ENCODE measurements at places on chromosomes 3 and 15.
A peak's percentile ranks its signal among the peaks of the same experiment; 100 is the strongest.

GRCh38 chr15:57540211-57540610 is 51.5 kb upstream of the MYZAP start:
- DNase-seq: no peak

DNA sequence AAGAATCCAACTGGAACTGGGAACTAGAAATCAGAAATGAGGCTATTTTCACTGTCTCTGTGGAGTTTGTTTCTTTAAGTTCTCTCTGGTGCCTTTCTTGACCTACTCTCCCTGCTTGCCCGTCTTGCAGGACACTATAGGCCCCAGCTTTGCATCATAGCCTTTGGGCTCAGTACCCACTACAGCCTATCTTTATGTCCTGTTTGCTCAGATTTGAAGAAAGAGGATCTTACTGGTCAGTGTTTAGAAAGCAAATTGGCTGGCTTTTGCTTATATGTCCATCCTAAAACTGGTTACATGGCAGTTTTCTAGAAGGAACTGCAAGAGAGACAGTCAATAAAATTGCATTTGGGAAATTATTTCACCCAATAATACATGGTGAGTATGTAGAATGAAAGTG is 231.8 kb upstream of the TBL1XR1 start:
- DNase-seq: no peak

DNA sequence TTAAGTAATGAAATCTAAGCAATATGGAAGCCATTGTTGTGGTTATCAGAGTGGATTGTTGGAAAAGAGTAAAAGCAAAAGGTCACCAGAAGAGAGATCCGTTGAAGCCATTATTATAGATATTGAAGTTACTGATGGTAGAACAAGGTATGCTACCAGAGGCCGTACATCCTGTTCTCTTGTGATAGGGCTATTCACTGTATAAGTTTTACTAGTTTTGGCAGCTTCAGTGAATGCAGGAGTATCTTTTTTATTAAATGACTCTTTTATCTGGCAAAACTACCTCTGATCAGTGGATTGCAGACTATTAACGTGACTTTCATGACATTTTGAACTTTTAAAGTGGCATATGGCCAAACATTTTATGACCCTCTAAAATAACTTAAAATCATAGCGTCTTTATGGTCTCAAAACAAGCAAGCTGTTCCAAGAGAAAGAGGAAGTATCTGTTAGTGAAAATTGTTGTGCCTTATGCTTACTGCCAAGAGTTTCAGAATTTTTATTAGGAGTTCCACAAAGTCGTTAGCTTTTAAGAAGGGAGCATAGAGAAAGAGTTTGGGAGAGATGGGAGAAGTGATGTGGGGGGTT is 102.9 kb downstream of the LRRC49 start:
- DNase-seq: no peak

GRCh38 chr15:77503764-77504163 is 83.1 kb downstream of the HMG20A start:
- DNase-seq: no peak

DNA sequence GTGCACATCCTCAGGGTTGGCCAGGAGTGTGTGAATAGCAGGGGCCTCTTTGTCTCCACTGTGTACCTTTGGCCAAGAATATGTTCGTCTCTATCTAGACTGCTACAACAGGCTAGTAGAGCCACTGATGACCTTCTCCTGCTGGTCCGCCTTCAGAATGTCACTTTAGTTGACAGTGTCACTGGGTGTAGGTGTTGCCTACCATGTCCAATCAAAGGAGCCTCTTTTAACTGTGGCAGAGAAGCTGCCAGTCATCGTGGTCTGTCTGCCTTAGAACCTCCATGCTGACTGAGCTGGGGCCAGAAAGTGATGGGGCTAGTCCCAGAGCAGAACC is 40.1 kb downstream of the OXSR1 start:
- DNase-seq: peak; percentile 41

DNA sequence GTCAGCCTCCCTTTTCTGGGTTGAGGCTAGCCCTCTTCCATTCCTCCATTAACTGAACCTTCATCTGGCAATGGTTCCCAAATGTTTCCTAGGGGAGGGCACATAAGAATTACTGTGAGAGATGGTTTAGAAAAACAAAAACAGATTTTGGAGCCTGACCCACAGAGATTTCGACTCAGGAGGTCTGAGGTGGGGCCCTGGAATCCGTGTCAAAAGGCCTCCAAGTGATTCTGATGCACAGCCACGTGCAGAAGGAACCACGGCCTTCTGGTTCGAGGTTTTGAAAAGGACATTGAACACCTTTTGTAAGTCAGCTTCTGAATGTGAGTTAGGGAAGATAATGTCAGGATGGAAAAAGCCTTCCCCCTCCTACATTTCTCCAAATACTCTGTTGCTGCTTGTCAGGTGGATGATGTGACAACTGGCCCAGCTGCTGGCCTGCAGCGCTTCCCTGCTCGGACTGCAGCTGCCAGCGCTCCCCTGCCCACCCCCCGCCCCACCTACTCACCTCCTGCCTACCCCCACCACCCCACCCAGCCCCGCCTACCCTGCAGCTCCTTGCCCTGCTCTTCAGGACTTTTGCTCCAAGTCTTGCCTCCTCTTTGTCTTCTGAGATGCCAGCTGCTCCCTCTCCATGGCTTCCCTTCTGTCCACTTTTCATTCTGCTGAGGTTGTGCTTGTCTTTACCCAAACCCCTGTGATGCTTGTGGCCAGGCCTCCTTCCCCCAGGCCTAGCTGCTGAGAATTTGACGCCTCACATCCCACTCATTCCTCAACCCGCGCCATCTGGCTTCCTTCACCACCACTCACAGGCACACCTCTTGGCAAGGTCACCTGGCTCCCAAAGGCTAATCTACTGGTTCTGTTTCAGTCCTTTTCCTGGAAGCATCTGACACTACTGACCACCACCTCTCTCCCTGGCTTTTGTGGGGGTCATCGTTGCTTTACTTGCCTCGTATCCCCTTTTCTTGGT is 6.6 kb downstream of the EHD4 start:
- DNase-seq: peak; percentile 19

GRCh38 chr15:24223739-24224138 is 451.8 kb upstream of the NPAP1 start:
- no peak for DNase-seq

GRCh38 chr3:14543446-14543845 is 3.3 kb upstream of the GRIP2 start:
- DNase-seq: no peak

Data from activated CD4-positive, alpha-beta T cell treated with anti-CD3 and anti-CD28 coated beads, Interleukin-2, Interleukin-4, amounts not matched to agents 100 ng/mL and 50 ng/mL, durations not matched to agents 16 hours and 8 hours (primary cell).